ENCODE measurements at places on chromosomes 3 and 15.

DNA sequence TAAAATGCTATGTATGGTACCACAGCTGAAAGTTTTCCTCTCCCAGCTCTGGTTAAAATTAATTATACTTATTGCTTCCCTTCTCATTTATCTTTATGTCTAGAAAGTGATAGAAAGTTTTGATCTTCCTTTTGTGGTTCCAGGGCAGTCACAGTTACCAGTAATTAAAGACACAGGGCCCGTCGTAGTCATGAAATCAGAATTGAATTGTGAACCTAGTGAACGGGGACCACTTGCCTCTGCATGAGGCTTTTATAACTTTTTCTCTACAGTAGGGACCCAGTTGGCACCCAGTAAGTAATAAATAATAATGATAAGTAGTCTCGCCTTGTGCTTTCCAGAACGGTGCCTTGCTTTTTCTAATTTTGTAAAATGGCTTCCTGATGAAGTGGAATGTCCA is 231.7 kb upstream of the SATB1 start:
- no peak for DNase-seq

DNA sequence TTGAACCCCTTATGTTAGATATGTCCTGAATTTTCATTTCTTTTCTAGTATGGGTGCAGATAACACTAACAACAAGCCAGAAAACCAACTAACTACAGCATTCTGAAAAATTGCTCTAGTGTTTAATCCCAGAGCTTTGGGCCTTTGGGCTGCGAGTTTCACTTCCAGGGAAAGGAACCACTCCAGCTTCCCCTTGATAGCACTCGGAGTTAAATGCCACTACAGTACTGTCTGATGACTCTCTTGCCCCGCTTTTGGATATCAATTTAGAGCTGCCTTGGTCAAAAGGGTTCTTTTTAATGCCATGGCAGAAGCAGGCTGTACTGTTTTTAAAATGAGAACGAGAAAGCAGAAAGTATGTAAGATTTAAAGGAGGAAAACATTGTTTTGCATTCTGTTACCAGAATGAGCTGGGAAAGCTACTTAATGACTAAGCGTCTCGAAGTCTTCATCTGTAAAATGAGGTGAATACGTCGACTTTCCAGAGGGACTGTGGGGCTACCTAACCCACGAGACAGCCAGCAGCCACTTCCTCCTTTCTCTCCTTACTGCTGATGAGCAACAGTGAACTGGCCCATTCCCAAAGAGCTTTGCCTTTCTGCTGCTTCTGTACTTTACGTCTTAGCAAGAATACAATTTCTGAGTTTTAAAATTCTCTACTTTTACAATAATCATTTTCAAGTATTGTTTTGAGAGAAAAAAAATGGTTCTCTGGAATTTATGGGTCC is 299.3 kb upstream of the LYSMD4 start:
- DNase-seq: no peak

DNA sequence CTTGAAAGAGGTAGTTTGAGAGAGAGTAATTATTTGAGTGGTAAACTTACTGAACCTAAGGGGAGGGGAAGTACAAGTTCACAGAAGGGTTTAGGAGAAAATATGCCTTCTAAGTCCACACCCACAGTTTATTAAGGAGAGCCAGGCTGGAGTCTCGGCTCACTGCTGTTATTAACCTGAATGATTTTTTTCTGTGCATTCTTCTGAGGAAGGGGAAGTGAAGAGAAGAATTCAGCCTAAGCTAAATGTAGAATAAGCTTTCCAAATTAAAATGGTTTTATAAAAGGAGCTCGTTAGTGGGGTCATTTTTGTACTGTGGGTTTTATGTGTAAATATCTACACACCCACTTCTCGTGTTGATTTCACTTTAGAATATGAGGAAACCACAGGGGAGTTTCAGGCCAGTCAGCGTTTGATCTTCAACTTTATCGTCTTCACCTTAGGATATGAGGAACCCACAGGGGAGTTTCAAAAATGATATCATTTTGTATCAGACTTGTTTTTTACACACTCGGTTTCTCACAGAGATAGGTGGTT is 1.5 kb downstream of the WHAMM start:
- DNase-seq: peak; percentile 1

DNA sequence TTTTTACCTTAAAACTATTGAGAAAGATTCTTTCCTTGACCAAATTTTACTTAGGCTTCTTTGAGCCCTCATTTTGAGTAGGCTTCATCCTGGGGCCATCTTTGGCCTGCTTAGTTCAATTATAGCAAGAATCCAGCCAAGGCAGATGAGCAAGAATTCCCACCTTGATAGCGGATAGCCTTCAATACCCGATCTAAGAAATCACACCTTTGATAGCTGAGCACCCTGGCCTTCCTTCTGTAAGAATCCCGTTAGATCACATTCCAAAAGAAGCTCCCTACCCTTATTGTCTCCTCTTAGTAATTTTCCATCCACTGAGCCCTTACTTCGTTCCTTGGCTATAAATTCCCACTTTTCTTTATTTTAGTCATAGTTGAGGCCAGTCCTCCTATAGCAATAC is 275.4 kb upstream of the ROBO1 start:
- DNase-seq: no peak

- no peak for DNase-seq
Observed at GRCh38 chr3:65660000-65660598, 378.6 kb downstream of the MAGI1 start.

All from Caco-2 (cell line).